ENCODE measurements at places on chromosomes 1 and 21. TPM values are rescaled to one million over a fixed set of nuclear protein-coding genes. Genes with fewer than 3 reads are reported as not detected.

The SHE gene
- total RNA-seq = 5.3 TPM

The ZSWIM5 gene
- total RNA-seq = 13.2 TPM

The TMOD4 gene
- total RNA-seq = not detected

The PDZK1IP1 gene
- total RNA-seq = 16.5 TPM

Measured in transverse colon (tissue), 4 donors.